ENCODE measurements at places on chromosomes 1 and 21.

DNA sequence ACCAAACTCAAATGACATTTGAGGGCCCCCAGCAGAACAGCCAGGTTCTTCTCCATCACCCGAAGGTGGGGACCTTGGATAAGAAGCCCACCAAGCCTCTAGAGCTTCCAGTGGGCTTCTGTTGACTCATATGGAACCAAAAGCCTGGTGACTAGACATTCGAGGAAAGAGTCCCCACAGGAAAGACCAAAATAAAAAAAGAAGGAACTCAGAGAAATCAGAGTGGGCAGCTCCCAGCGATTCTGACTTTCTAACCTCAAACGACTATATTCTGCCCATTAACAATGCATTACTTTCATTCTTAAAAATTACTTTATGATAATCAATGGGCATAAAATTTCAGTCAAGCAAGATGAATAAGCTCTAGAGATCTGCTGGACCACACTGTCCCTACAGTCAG is 9.6 kb upstream of the CHIT1 start:
- DNase-seq, result no peak

GRCh38 chr1:189374816-189375215 is 1102.8 kb downstream of the BRINP3 start:
- DNase-seq, result no peak

GRCh38 chr1:241844593-241844992 is 3.4 kb upstream of the EXO1 start:
- no peak for DNase-seq

- no peak for DNase-seq
Measured at GRCh38 chr1:242467556-242468145, 56.8 kb downstream of the PLD5 start.

DNA sequence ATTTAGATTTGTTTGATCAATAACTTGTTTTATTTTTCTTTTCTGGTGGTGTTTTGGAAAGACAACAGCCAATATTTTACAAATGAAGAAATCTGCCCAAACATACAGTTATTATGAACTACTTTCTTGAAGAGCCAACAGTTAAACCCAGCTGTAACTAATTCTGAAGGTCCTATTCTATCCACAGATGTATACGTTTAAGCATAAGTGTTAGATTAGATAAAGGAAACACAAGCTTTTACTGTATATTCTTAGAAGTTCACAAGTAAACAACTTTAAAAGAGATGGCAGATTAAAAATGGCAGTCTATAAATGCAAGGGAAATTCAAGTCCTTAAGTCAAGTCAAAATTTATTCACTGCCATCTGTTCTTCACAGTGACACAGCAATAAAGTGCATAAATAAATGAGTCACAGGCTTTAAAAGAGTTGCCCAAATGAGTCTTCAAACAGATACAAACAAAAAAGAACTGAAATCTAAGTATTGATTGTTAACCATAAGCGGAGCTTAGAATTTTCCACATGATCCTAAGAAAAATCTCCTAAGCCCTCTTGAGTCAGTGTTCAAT is 49.9 kb upstream of the KCNH1 start:
- no peak for DNase-seq

DNA sequence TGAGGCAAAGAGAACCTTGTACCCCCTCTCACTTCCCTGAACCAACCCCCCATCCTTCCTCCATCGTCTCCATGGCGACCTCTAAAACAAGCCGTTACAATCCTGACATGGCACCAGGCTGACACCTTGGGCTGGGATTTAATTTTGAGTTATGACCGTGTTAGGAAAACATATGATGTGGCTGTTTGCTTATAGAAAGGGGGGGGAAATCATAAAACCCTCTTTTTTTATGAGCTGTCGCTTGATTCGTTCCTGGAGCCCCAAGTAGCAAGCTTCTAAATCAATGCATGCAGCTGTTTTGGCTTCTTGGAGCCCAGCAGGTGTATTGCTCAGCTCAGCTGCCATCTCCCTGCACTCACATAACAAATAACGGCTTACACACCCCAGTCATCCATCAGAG is 301.2 kb upstream of the SPAG17 start:
- DNase-seq, result no peak

DNA sequence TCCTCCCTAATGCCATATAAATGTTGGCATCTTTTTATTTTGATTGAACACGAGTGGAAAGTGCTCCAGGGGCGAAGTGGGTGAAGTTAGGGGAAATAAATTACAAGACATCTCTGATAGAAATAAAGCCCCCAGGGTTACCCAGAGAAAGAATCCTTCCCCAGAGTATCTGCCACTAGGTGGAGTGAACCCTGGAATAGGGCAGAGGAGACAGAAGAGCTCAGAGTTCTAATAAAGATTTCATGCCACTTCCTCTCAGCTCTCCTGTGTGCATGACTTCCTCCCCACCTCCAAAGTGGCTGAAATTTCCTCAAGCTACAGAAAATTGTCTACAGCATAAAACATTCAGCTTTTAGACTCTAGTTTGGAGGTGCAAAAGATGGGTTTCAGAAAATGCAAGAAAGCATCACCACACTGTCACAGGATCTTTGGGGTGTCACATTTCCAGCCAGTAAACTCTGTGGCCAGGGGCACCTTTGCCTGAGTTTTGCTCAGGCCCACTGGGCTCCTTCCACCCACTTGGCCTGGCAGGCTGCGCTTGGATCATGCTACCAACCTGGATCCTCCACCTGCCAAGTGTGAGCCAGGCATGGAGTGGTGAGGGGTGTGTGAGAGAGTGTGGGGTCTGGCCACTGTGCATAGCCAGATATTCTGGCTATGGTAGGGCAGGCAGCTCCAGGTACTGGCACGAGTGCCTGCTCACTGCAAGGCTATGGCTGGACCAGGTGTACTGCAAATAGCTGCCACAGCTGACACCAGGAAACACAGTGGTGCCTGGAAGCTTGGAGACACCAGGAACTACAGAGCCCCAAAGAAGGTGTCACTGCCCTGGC is 208.8 kb upstream of the USP25 start:
- no peak for DNase-seq

DNA sequence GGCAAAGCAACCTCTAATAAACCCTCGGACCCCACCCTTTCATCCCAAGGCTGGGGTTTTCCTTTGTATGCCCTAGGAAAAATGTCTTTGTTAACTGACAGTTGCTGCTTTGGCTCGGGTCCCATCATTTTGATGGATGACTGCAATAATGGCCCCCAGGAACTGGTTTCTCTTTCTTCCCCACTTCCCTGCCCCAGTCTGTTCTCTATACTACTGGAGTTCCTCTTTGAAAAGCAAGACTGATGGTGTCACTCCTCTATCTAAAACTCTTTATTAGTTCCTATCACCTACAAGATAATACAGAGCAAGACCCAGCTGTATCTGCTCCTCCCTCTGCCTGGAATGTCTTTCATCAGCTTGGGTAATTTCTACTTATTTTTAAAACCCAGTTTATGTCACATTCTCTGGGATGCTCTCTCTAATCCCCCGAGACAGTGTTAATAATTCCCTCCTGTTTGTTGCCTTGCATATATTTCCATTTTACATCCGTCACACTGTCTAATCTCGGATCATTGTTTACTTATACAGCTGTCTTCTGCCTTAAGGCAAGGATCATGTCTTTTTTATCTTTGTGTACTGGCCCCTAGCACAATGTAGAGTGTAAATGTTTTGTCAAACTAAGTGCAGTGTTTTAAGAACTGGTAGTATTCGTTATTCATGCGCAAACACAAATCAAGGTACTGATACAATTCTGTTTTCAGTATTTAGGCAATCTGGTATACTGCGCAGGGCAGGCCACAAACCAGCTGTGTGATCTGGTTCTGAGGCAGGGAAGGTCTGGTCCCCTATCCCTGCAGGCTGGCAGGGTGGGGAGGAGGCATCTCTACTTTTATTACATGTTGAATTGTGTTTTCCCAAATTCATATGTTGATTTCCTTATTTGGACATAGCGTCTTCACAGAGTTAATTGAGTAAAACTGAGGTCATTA is 16.1 kb downstream of the SLAMF1 start:
- DNase-seq, result no peak

DNA sequence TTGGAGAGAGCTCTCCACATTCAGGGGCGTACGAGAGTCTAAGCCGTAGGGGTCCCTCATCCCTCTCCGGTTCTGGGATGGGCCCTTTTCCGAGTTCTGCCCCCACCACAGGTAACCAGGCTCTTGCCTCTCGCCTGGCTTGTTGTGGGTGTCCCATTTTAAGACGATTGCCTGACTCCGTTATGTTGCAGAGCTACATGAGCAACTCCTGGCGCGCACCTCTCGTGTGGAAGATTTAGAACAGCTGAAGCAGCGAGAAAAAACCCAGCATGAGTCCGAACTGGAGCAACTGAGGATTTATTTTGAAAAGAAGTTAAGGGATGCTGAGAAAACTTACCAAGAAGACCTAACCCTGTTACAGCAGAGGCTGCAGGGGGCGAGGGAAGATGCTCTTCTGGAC is 29.0 kb downstream of the PCNT start:
- DNase-seq, result no peak

GRCh38 chr21:46355161-46356004 is 31.4 kb downstream of the PCNT start:
- DNase-seq, result no peak

DNA sequence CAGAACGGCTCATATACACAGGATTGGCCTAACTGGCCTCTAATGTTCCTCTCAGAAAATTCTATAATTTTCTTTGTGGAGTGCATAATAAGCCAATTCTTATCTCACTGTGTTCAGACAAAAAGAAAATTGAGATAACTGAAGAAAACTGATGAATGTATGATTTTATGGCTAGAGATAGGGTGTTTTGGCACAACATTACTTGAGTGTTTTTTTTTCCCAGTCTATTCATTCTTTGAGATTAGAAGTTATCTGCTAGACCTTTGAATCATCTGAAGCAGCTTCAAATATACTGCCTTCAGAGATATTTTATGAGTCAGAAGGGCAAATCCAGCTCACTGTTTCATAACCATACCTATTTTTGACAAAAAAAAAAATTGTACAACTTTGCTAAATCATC is 85.6 kb downstream of the VAV3 start:
- no peak for DNase-seq

- no peak for DNase-seq
Measured at GRCh38 chr1:44643721-44644334, 30.5 kb downstream of the TMEM53 start.

DNA sequence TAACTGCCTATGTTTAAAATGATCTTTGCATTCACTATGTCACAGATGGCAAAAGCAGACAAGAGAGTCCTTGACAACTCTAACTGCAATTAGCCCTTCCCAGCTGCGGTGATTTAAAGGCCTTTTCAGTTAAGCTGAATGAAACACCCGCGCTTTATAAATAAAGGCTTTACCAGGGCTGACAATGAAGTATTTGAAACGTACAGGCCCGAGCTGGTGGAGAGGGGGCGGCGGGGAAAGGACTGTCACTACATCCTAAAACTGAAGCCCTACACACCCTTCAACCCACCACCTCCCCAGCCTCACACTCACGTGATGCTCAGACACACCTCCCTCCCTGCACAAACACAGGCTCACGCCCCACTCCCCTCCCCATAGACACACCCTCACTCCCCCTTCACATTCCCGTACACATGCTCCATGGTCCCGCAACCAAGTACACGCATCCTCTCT is 45.5 kb downstream of the GRIK3 start:
- no peak for DNase-seq

GRCh38 chr21:14486869-14487268 is 59.2 kb downstream of the SAMSN1 start:
- DNase-seq, result no peak

DNA sequence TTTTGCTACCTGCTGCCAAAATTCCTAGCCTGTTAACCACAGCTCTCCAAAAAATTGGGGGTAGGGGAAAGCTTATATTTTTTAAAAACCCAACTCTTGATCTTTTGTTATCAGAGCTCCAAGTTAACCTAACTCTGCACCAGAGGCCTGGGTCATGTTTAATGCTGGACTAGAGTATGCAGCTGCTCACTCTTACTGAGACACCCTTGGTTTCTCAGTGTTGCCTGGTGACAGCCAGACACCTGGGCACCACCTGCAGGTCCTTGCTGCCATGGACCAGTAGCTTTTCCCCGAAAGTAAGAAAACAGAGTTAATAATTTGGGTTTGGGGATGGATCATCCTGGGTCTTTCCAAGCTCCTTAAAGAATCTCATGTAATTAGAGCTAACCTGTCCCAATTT is 30.1 kb downstream of the KCNJ6 start:
- DNase-seq, result no peak

- DNase-seq, result no peak
Measured at GRCh38 chr1:68376441-68376840, 73.3 kb downstream of the RPE65 start.

GRCh38 chr21:41481191-41481590 is 26.8 kb downstream of the TMPRSS2 start:
- DNase-seq, result no peak

DNA sequence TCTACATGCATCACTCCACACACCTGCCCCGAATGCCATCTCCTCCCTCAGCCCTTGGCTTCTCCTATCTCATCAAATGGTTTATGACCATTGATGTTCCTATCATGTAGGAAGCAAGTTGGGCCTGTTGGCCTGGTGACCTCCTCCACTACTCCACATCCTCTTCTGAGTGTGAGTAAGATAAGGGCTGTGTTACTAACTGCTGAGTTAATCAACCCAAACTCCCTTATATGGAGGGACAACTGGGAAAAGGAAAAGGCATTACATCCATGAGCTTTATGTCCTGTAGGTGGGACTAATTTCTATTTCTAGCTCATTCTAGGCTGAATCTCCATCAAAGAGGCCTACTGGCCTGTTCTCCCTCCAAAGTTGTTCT is 57.6 kb downstream of the WLS start:
- DNase-seq, result no peak

- no peak for DNase-seq
Measured at GRCh38 chr21:27422435-27422834, 455.5 kb upstream of the ADAMTS5 start.

DNA sequence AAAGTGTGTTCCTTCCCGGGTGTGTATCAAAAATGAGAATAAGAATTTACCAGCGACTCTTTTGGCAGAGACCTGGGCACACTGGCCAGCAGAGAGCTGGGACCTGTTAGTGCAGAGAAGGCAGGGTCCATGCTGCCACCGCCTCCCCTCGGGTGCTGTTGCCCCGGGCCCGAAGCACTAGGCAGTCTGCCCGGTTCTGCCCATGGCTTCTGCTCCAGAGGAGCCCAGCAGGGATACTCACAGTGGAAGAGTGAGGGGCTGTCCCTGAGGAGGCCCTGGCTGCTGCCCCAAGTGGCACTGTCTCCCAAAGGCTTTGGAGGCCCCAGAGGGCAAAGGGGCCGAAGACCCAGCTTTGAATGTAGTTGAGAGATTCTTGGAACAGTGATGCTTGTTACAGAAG is 80.5 kb downstream of the MIS18A start:
- no peak for DNase-seq

GRCh38 chr1:68359045-68359444 is 90.7 kb downstream of the RPE65 start:
- DNase-seq, result no peak

DNA sequence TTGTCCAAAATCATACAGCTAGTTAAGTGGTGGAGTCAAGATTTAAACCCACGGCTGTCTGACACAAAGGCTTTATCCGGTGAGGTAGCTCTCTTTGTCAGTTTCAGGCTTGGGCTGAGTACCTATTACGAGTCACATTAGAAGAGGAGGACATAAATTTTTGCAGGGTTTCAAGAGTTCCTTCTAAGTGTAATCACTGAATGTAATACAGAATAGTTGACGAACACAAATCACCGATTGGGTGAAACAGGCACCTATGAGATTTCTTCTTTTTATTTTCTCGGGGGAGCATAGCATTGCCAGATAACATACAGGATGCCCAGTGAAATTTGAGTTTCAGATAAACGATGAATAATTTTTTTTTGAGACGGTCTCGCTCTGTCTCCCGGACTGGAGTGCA is 847 bp downstream of the PSMD4 start:
- no peak for DNase-seq

Data from activated naive CD4-positive, alpha-beta T cell treated with Interleukin-2 at 50 U/mL for 16 hours (primary cell).